ENCODE measurements at places on chromosomes 2 and 18.

DNA sequence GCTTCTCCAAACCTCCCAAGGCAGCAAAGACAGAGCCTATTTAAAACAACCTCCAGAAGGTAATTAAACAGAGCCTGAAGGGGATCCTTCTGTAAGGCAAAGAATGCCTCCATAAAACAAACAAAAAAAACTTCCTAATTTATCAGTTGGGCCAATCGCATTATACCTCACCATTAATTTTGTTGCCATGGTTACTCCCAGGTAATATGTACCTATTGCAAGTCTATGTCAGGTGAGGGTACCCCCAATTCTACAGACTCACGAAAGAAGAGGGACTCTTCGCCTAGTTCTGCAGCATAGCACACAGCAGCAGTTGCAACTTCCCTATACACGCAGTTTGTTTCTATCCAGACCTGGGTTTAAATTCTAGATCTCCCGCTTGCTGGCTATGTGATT, 38.8 kb downstream of the SFXN5 start:
- DNase-seq = no peak

DNA sequence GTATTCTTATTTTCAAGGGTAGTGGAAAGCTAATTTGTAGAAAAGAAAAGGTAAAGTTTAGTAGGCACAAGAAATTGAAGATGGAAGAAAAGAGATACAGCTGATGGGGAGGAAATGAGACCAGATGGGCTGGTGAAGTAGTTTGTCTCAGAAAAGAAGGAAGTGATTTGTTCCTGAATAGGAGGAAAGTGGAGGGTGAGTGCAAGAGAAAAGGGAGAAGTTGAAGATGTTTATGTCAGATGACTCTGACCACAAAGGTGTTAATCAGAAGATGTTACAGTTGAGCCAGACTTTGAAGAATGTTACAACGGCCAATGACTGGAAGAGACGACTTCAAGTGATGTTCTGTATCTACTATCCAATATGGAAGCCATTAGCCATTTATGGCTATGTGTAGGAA, 21.2 kb downstream of the ZSCAN30 start:
- DNase-seq = no peak

DNA sequence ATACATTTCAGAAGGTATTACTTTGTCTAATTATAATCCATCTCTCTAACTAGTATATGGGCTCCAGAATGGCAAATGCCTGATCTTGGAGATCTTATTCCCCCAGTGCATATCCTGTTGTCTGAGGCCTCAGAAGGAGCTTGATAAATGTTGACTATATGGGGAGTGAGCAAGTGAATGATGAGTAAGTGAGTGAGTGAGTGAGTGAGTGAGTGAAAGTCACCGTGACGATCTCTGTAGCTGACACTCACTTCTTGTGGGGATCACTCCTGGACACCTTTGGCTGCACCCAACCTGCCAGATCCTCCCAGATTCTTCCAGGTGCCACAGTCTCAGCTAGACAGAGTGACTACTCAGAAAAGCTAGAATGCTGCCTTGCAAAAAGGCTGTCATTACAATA, 2.8 kb downstream of the XDH start:
- no peak for DNase-seq

DNA sequence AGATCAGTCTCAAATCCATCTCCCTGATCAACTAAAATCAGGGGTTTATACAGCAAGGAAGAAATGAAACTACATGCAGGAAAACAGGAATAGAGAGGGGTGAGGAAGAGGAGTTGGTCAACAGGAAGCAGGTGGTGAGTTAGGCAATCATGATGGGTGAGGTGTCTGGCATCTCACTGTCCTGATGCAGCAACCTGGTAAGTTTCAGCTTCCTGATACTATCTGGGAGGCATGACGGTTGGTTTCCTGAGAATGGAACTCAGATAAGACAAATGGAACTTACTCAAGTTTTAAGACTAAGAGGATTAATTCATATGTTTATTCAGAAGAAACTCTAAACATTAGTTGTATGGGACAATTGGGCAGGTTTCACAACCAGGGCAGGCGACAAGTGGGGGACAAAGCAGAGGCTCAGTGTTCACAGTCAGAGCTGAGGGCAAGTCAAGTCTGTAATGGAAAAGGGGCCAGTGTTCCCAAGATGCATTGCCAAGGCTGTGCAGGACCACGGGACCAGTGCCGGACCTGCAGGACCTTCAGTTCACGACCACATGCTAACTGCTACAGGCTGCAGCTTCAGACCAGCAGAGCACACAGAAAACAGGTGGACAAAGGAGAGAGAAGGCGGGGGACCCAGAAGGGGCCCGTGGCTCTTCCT, 17.7 kb upstream of the GALM start:
- no peak for DNase-seq

DNA sequence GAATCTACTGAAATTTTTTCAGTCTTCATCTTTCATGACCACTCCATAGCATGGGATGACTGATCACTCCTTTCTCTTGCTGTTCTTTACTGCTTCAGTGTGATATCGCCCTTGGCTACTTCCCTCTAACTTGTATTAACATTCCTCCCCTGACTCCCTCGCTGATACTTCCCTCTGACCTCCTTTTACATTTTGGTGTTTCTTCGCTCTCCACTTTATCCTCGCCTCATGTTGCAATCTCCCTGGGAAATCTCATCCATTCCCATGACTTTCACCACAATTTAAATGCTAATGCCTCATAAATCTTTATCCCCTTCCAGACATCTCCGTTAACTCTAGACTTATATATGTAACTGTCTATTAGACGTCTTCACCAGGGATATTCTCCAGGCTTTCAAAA, 167.3 kb downstream of the IKZF2 start:
- DNase-seq = no peak

- no peak for DNase-seq
Measured at GRCh38 chr2:30781961-30782533, 25.2 kb downstream of the CAPN13 start.

DNA sequence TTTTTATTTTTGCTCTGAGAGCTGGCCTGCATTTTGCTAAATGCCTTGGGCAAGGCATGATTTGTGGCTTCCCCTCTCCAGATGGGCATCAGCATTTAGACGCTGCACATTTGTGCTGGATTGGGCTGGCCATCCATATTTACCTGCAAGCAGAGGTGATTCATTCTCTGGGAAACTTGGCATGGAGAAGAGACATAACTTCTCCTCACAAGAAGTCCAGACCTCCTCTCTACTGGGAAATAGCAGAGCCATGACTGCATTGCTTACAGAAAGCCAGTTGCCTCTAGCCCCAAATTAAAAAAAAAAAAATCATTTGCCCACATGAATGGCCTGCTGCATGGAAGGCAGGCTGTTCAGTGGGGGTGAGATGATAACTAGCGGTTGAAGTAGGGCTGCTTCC, 120.1 kb downstream of the ACTR3 start:
- DNase-seq = no peak

GRCh38 chr2:37784071-37784758, 112.8 kb upstream of the CDC42EP3 start:
- DNase-seq = no peak

GRCh38 chr18:72672364-72673184, 128.4 kb upstream of the CBLN2 start:
- no peak for DNase-seq

- DNase-seq = no peak
Measured at GRCh38 chr2:223784221-223784772, 53.1 kb downstream of the AP1S3 start.

- no peak for DNase-seq
Measured at GRCh38 chr2:68009526-68009925, 53.3 kb downstream of the C1D start.

- DNase-seq = no peak
Measured at GRCh38 chr2:27356056-27356381, 545 bp downstream of the GTF3C2 start.

- no peak for DNase-seq
Measured at GRCh38 chr2:215499331-215499730, 63.5 kb upstream of the FN1 start.

GRCh38 chr2:160583813-160584537, 90.4 kb upstream of the RBMS1 start:
- no peak for DNase-seq

DNA sequence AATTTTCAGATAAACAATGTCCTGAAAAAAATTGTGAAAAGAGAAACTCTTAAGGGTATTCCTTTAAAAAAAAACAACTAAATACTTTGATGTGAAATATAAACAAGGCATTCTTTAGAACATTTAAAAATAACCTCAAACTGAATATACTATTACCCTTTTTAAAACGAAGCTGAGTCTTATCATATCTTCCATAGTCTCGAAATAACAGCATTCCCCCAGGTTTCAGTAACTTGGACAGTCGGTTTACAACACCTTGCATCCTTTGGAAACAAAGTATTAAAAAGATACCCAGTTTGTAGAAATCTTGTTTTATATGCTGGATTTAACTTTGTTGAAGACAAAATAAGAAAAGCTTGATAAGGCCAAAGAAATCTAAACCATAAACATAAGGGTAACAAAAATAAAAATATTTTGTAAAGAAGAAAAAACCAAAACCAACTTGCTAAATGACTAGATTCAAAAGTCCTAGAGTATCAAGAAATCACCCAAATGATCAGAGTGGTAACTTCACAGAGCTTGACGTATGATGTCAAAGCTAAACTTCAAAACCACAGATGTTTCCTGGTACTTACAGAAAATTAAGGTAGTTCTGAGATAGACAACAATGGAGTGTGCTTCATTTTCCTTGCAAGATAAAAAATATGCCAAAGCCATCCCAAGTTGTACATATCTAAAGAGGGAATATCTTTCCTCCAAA, 107.8 kb downstream of the METTL8 start:
- DNase-seq = no peak

GRCh38 chr2:158589303-158589702, 132.6 kb downstream of the PKP4 start:
- no peak for DNase-seq

- DNase-seq = no peak
Measured at GRCh38 chr2:181546086-181546485, 88.9 kb downstream of the ITGA4 start.

DNA sequence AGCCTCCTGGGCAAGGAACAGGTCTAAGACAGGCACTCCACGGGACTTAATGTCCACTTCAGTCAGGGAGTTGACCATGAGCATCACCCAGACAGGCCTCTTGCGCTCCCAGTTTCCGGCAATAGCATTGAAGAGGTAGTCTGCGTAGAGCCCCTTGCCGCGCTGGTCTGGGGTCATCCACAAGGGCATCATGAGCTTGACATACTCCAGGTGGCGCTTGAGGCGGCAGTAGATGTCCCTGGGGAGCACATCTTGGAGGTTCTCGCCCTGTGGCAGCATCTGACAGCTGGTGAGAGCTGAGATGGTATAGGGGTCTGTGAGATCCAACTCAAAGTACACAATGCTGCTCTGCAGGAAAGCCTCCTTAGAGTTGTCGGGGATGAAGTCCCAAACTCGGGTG, 10.6 kb downstream of the TRABD2A start:
- no peak for DNase-seq

DNA sequence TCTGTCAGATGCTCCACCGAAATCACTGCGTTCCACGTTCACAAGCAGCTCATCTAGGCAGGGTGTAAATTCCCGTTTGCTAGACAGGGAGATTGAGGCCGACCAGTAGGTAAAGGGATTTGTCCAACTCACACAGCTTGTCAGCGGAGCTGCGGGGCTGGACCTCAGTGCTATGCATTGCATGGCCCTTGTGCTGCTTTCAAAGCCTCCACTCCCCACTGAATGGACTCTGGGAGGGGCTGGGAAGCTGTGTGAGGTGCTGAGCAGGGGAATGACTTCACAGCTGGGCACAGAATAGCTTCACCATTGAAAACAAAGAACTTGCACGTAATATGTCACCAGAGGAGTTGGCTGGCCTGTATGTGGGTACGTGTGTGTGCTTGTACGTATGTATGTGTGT, 21.4 kb downstream of the CELF4 start:
- no peak for DNase-seq

DNA sequence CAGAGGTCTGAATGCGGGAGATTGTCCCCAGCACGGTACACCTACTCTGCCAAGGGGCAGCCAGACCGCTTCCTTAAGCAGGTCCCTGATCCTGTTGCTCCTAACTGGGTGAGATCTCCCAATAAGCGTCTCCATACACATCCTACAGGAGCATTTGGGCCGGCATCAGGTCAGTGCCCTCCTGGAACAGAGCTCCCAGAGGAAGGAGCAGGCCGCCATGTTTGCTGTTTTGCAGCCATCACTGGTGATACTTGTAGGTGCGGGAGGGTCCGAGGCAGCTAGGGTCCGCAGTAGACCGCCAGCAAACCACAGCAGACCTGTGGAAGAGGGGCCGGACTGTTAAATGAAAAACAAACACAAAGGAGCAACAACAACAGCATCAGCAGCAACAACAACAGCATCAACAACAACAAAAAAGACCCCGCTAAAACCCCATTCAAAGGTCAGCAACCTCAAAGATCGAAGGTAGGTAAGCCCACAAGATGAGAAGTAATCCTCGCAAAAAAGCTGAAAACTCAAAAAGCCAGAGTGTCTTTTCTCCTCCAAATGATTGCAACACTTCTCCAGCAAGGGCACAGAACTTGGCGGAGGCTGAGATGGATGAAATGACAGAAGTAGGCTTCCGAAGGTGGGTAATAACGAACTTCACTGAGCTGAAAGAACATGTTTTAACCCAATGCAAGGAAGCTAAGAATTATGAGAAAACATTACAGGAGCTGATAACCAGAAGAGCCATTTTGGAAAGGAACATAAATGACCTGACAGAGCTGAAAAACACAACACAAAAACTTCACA, 79.0 kb upstream of the CDH7 start:
- no peak for DNase-seq

GRCh38 chr2:239161711-239162140, 239.1 kb downstream of the HDAC4 start:
- DNase-seq = peak; percentile 35

DNA sequence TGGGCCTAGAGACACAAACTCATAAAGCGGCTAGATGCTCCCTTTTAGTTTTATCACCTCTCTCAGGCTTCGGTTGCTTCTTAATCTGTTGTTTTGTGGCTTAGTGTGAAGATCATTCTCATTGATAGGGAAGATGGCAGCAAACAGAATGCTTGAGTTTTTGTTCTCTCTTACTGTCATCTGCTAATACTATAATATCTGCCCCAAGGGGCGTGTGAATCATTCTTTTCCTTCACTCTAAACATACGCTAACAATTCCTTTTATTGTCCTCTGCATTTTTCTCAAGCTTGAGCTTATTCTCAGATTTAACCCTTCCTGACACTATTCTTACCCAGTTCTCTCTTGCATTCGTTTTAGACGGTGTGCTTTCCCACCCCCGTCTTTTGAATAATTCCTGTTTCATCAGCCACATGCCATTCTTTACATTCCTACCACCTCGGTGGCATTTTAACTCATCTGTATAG, 323.9 kb upstream of the NRP2 start:
- no peak for DNase-seq

DNA sequence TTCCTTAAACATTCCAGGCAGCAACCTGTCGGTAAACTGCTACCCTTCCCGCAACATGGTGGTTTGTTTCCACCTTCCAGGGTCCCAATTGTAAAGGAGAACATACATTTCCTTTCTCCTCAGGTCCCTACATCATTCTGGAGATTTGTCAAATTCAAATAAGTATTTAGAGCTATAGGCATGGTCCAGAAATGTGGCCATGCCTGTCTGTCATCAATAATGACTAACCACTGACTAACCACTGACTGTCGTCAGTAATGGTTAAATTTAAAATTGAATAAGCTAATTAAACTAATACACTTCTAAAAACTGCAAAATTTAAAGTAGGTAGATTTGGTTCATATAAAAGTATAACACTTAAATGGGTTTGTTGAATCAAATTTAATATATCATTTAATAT, 984.0 kb upstream of the SLC39A10 start:
- DNase-seq = no peak

GRCh38 chr2:191747170-191747530, 69.2 kb downstream of the NABP1 start:
- DNase-seq = no peak
